Suppressor macrophage treated with lipopolysaccharide for 1 hour (primary cell): ENCODE measurements at places on chromosomes 16 and 17.

DNA sequence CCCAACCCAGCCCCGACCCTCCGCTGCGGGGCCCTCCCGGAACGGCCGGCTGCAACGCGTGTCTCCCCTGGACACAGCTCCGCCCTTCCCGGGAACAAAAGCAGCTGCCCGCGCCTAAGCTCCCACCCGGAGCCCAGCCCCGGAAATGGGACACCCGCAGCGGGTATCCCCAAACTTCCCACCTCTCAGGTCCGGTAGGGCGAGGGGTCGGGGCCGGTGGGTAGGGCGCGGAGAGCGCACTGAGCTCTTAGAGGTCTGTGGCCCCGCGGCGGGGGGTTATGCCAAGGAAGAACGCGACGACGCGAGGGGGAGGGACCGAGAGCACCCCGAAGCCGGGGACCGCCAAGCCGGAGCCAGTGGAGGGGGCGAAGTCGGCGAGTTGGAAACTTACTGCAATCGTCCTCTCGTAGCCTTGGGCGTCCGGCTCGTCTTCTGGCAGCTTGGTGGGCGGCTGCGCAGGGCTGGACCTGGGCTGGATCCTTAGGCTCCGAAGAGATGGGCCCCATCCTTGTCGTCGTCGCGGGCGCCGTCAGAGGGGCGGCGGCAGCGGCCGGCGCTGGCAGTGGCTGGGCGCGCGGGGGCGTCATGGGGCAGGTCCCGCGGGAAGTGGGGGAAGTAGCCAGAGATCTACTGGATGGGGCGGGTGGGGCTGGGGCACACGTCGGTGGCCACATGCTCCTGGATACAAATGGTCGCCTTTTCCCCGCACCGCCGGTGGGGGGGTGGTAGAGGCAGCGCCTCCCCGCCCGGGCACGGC, 6.9 kb downstream of the USP6 start:
- peak; percentile 26 for DNase-seq

GRCh38 chr17:5788266-5788900, 204.1 kb upstream of the NLRP1 start:
- no peak for DNase-seq

DNA sequence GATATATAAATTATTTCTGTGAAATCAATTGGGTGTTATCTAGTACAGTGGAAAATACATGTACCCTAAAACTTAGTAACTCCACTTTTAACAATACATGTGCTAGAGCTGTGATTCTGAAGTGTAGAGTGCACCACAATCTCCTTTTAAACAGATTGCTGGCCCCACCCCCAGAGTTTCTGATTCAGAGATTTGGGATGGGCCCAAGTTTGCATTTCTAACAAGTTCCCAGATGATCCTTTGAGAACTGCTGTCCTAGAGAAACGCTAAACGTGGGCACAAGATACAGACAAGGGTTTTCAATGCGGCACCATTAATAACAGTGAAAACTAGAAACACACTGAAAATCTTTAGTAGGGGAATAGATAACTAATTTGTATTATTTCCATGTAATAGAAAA, 49.2 kb downstream of the NXPH3 start:
- DNase-seq = no peak

- DNase-seq = no peak
Measured at GRCh38 chr16:52773026-52773425, 226.1 kb upstream of the TOX3 start.

DNA sequence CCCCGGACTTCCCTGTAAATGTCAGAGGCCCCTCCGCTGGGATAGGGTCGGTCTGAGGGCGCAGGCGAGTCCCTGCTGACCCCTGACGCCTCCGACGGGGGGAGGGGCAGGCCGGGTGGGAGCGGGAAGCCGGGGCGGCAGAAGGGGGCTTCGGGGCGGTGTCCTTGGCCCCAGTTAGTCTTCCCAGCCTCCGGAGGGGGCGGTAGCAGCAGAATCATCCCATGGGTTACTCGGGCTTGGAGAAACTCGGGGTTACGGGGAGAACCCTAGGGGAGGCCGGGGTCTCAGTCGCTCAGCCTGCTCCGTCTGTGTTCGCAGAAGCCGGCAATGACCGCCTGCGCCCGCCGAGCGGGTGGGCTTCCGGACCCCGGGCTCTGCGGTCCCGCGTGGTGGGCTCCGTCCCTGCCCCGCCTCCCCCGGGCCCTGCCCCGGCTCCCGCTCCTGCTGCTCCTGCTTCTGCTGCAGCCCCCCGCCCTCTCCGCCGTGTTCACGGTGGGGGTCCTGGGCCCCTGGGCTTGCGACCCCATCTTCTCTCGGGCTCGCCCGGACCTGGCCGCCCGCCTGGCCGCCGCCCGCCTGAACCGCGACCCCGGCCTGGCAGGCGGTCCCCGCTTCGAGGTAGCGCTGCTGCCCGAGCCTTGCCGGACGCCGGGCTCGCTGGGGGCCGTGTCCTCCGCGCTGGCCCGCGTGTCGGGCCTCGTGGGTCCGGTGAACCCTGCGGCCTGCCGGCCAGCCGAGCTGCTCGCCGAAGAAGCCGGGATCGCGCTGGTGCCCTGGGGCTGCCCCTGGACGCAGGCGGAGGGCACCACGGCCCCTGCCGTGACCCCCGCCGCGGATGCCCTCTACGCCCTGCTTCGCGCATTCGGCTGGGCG, 542 bp downstream of the GUCY2D start:
- DNase-seq = no peak

DNA sequence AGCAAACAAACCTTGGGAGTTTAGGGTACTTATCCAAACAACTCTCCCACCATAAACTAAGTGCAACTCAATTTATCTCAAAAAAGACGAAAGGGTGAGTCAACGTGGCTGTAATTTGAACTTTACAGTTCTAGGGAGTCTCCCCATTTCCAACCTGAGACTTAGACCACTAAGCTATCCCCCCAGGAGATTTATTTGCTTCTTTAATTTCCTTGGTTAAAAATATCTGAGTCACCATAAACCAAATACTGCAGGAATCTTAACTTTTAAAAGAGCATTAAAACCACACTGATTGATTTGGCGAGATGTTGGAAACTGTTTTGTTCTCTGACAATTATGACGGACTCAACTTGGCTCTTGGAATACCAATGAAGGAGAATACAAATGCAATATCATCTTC, 299.3 kb upstream of the SOX9 start:
- no peak for DNase-seq

DNA sequence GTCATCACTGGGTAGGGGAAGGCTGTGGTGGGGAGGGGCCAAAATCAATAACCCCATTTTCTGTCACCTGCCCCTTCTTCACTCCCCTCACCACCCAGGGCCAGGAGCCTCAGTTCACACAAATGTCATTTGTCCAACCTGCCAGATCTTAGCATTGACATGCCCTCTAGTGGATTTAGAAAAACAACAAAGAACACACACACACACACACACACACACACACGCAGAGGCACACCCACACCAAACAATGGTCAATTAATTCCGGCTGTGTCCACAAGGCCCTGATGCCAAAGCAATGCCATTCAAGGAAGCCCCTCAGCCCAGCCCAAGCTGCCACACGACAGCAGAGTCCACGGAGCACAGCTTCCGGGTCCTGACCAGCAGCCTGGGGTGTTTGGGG, 68.4 kb downstream of the NOG start:
- DNase-seq = no peak

GRCh38 chr16:53864819-53865493, 161.0 kb downstream of the FTO start:
- DNase-seq = peak; percentile 39

DNA sequence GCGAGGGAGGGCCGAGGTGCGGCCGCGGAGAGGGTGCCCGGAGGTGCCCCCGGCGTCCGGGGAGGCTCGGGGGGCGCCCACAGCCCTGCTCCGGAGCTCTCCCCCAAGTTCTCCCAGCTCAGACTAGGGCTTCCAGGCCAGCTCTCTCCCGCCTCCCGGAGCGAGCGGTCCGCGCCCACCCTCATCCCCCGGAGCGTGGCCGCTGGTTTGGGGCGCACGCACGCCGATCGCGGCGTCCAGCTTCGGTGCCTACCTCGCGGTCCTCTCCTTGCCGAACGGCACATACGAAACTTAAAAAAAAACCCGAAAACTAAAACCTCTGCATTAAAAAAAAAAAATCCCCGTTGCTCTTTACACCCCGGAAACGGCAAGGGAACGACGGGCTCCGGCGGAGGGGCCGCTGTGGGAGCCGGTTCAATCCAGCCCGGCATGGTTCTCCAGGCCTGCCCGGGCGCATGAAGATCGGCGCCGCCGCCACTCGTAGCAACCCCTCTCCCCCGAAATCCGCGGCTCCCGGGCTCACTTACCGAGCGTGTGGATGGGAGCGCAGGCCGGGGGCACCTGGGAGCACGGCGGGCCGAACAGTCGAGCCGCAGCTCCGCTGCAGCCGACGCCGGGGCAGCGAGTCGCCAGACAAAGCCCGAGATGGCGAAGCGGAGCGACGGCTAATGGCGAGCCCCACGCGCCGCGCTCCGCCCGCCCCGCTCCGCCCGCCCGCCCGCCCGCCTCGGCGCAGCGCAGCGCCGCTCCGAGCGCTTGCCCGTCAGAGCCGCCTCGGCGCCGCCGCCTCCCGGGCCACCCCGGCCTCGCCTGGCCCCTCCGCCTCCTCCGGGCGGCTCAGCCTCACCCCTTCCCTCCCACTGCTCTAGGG, 973 bp upstream of the UBTF start:
- DNase-seq = peak; percentile 65

- peak; percentile 64 for DNase-seq
Measured at GRCh38 chr17:1752425-1753262, 9.2 kb upstream of the SERPINF1 start.

DNA sequence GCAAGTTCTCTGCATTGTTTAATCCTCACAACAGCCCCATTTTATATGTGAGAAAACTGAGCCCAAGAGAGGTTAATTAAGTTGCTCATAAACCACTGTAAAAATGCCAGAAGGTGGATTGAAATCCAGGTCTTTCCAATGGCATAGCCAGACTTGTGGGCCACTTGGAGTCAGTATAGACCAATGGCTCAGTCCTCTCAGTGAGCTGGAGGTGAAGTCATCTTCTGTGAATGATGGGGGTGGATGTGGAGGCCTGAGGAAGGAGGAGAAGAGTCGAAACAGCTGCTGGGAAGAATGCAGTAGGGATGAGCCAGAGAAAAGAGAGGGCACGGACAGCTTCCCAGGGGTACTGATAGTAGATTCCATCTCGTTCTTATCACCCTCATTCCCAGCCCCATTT, 213.4 kb downstream of the SOX9 start:
- DNase-seq = no peak

DNA sequence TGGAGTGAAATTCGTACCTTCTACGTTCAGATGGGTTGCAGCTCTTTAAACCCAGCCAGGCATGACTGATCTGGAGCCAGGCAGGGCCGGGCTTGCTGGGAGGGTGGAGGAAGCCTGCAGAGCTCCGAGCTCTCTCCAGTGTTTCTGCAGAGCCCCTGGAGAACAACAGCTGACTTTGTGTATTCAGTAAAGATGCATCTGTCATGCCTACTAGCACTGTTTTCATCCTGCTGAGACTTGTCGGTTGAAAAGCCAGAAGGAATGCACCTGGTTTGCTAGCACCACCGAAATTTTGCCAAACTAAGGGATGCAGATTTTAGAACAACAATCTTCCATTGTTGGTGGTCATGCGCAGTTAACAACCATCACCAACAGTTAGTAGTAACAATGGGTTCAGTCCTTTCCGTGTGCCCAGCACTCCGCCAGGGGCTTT, 22.4 kb upstream of the SCNN1B start:
- no peak for DNase-seq

- no peak for DNase-seq
Measured at GRCh38 chr16:1530349-1530882, 3.0 kb upstream of the TMEM204 start.

- DNase-seq = peak; percentile 92
Measured at GRCh38 chr16:53131363-53132071, 76.7 kb downstream of the CHD9 start.

- peak; percentile 80 for DNase-seq
Measured at GRCh38 chr17:80220054-80220735, at the start of the genes SGSH and SLC26A11. Gene SGSH, minus strand, starts transcription at chr17:80220333. Its CDS starts 20 bp downstream, at chr17:80220313. Gene SLC26A11, plus strand, starts transcription at chr17:80220427. Its CDS starts 1,134 bp downstream, at chr17:80221561.

GRCh38 chr17:49997773-49998703, 3.0 kb upstream of the DLX3 start:
- DNase-seq = peak; percentile 93

DNA sequence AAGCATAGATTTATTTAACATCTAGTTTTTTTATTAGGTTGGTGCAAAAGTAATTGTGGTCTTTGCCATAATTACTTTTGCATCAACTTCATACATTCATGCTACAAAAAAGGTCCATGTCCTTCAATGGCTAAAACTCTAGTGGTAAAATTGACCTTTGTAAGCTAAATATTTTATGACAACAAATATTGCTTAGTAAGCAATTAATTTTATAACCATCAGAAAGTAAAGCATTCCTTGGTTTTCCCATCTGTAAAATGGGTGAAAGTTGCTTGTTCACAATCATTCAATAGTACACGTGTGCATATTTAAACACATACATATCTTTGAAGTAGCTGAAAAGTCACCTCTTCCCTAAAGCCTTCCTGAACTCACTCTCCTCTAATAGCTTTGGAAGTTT, 789.6 kb downstream of the CDH8 start:
- DNase-seq = no peak

DNA sequence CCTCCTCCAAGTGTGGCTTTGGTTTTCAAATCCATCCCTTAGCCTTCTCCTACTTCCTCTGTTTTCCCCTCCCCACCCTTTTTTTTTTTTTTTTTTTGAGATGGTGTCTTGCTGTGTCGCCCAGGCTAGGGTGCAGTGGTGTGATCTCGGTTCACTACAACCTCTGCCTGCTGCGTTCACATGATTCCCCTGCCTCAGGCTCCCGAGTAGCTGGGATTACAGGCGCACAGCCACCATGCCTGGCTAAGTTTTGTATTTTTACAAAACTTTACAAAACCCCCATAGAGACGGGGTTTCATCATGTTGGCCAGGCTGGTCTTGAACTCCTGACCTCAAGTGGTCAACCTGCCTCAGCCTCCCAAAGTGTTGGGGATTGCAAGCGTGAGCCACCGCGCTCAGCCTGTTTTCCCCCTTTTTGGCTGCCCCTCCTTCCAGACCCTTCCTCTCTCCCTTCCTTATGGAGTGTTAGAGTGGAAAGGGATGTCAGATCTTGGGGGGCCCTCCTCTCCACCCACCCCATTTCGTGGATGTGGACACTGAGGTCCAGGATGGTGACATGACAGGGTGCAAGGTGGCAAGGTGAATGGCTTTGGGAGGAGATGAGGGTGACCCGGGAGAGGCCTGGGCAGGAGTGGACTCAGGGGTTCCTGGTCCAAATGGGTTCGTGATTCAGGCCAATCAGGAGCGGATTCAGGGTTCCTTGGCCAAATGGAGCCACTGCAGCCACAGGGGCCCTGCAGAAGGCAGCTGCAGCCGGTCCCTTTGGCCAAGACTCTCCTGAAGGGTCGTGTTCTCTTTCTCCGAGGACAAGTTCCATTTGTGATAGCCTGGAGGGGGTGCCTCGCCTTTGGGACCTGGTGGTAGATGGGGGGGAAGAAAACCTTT, 4.8 kb downstream of the ABCC1 start:
- no peak for DNase-seq

DNA sequence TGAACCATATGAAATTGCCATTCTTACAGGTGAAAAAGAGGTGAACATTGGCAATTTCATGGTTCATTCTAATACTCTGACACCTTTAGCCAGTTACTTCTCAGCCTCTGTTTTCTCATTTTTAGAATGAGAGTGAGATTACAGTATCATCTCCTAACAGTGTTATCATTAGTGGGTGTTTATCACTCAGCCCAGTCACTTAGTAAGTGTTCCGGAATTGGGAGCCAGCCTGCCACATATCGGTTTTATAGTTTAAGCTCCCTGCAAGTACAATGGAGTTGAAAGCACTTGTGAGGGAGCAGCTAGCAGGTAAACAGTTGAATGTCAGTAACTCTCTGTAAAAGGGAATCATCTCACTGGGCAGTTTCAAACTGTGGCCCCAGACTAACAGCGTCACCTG, 583.1 kb upstream of the HSBP1 start:
- DNase-seq = no peak
